ENCODE measurements at places on chromosomes 7 and 10.

GRCh38 chr7:85457911-85458310 is 271.1 kb upstream of the SEMA3D start:
- DNase-seq = no peak

DNA sequence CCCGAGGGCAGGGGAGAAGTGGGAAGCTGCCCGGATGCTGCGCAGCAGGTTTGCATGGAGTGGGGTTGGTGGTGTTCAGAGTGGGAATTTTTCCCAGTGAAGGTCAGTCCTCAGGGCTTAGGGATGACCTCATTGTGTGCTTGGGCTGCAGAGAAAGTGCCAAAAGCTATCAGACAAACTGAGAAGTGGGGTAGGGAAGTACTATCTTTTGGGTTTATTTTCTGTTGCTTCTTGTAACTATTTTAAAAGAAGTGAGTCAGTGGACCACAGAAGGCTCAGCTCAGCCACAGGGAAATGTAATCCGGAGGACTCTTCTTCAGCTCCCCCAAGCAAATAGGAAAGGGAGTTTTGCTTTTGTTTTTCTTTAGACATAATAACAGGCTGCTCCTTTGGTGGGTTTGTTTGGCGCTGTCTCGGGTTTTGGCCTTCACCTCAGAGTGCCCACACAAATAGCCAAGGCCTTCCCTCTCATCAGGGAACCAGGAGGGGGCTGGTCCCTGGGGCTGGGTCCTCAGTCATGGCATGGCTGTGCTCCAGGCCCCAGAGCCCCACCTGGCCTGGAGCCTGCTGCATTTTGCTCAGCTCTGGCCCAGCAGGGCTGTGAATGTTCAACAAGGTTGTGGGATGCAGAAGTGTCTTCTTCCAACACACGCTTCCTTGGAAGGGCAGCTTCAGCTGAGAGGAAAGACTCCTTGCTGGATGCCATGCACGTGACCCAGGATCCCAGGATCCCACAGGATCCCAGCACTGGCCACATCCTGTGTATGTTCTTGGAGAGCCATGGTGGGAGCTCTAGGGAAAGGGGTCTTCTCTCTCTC is 5.4 kb upstream of the FAM170B start:
- DNase-seq = peak; percentile 43

GRCh38 chr10:46525824-46526681 is 30.4 kb downstream of the GPRIN2 start:
- no peak for DNase-seq

GRCh38 chr7:22425361-22425760 is 68.4 kb upstream of the RAPGEF5 start:
- DNase-seq = no peak

DNA sequence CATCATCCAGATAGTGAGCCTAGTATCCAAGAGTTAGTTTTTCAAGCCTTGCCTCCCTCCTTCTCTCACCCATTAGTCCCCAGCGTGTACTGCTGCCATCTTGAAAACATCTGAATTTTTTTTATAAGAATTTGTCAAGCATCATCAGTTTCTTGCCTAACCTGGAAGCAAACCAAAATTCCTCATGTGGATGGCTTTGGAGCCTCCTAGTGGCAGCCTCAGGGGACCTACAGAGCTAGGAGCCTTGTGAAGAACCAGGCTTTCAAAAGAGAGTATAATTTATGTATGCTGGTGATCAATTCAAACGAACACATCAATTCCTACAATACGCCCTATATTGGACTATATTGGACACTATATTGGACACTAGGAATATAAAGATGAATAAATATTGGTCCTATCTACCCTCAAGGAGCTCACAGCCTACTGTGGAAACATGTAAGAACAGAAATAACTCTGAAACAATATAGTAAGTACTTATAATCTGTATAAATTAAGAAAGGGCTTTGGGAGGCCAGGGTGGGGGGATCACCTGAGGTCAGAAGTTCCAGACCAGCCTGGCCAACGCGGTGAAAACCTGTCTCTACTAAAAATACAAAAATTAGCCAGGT is 63.4 kb downstream of the HPSE2 start:
- no peak for DNase-seq

Data from AG09319 (cell line).